NCI-H748 treated with DMSO at 0.1 percent for 48 hours (cell line): ENCODE measurements at places on chromosomes 2 and 18.

- DNase-seq = no peak
Measured at GRCh38 chr2:161746891-161747535, 122.8 kb downstream of the SLC4A10 start.

DNA sequence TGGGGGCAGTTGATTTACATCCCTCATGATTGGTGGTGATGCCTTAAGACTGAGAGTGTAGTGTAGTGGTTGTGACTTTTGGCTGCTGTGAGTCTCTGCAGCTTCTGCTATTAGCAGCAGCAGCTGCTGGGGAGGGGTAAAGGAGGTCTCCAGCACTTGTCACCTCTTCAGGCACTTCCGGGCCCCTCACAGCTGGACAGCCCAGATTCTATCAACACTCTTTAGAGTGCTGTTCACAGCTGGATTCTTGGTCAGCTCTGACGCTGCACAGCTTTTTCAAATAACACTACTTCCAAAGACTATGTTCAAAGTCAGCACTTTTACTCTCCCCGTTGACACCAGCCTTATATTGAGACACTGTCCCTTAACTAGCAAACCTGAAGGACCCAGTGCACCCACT, 396.0 kb downstream of the MEIS1 start:
- DNase-seq = no peak

GRCh38 chr18:68660354-68661183, 54.3 kb downstream of the TMX3 start:
- peak; percentile 62 for DNase-seq

GRCh38 chr2:32835148-32835547, 111.6 kb upstream of the LTBP1 start:
- DNase-seq = no peak

- DNase-seq = no peak
Measured at GRCh38 chr18:6113650-6114049, 218.3 kb upstream of the TMEM200C start.

GRCh38 chr18:31679791-31680432, 4.5 kb downstream of the B4GALT6 start:
- no peak for DNase-seq

DNA sequence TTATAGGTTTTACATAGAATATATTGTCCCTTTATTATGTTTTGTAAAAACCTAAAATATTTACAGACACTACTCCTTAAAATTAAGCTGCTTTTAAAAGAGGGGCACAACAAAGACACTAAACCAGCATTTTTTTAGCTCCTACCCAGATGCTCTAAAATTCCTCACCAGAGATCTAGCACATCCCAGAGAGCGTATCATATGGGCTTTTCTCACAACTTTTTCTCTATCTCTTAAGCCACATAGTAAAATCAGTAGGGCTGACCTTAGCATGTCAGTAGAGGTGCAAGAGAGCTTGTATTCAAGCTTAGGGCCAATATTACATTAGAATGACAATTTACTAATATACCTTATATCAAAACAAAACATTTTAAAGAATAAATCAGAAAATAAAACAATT, 216.3 kb downstream of the TMX3 start:
- no peak for DNase-seq
